ENCODE measurements at places on chromosomes 6 and 20. TPM values are rescaled to one million over a fixed set of nuclear protein-coding genes. Genes with fewer than 3 reads are reported as not detected.

DNA sequence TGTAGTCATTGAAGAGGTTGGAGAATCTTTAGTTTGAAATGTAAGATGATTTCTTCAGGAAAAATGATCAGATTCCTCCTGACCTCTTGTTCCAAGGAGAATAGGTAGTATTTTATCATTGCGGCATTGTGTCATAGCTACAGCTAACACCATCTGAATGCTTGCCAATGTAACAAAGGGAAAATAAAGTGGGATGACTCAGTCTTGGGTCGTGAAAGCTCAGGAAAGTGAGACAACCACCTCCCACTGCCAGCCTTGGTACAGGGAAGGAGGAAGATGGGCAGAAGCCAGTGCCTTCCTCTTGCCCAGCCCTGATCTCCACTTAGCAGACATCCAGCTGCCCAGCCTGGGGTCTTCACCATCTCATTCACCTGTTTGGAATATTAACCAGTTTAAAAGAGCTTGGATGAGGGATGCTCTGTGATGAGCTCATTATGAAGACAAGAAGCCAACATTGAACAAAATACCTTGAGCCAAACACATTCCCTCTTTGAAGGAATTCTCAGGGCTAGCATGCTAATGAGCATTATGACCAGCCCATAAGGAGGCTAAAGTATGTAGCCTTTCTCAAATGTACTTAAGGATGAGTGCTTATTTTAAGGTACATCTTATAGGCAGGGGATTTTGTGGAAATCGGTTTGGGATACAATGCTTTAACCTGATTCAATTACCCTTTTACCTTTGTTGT lies 40.0 kb upstream of the APCDD1L start:
- DNase-seq, result no peak

DNA sequence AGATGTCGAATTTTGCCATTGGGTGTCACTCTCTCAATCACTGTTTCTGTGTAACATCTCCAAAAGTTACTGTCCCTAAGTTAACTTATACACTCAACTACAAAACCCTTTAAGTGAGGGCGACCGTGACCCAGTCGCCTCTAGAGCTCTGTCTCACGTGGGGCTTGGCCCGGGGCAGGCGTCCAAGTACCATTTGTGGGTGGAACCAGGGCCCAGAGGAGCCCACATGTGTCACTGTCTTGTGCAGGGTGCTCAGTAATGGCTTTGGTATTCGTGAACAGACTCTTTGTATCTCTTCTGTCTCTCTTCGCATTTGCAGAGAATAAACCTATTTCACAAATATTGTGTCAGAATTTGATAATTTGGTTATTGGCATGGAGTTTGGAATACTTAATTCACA lies 109.9 kb upstream of the THBS2 start:
- DNase-seq, result no peak

- no peak for DNase-seq
These were observed 91.2 kb upstream of the EXOC2 start for GRCh38 chr6:783966-784735.

DNA sequence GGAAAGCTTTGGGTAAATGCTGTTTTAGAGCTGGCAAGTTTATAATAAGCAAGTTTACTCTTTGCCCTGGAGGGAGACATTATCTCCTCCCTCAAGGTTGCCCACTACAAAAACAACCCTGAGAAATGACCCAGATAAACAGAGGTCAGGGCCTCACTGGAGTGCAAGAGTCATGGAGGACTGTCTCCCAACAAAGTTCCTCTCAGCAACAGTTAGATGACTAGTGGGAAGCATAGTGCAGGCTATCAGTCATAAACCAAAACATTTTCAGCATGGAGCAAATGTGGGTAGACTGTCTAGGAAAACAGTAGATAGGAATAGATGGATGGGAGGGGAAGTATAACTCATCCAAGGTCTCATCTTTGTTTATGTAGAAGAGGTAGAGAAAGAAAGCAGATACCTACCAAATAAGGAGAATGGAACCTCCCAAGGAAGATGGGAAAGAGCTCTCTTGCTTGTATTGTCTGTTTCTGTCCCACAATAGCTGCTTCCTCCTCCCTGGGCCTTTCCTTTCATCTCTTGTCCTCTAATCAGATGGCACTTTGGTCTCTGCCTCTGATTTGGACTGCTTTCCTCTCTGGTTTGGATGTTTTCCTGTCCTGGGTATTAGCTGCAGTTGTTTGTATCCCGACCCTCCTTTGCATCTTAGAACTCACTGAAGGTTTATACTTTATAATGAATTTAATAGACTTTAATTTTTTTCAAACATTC lies 95.4 kb downstream of the WASF1 start:
- DNase-seq, result no peak

GRCh38 chr20:20926222-20926905 lies 179.8 kb downstream of the LINC00237 start:
- DNase-seq, result no peak

- no peak for DNase-seq
These were observed 36.6 kb upstream of the DUSP22 start for GRCh38 chr6:255751-256083.

DNA sequence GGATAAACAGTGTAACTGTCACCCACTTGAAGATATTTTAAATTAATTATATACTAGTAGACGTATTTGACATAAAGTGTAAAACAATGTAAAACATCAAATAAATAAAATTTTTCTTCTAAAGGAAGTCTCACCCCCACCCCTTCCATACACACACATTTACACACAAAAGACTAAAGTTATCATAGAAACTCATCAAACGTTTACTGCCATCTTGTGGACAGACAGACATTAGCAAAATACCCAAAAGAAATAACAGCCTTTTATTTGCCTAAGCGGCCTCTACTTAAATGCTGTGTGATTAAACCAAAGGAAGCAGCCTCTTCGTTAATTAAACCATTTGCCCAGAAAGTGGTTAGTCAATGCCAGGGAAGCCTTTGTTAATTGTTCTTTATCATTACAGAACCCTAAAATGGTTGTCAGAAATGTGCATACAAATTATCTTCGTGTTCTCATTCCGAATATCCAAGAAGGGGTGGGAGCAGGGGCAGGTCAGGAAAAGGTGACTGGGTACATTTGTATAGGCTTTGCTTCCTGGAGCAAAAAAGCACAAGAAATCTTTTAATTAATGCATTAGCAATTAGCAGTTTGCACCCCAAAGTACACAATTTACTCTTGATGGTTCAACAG lies 176.2 kb upstream of the SASH1 start:
- DNase-seq, result peak; percentile 57

GRCh38 chr20:34720266-34720665 lies 16.1 kb downstream of the TP53INP2 start:
- no peak for DNase-seq

DNA sequence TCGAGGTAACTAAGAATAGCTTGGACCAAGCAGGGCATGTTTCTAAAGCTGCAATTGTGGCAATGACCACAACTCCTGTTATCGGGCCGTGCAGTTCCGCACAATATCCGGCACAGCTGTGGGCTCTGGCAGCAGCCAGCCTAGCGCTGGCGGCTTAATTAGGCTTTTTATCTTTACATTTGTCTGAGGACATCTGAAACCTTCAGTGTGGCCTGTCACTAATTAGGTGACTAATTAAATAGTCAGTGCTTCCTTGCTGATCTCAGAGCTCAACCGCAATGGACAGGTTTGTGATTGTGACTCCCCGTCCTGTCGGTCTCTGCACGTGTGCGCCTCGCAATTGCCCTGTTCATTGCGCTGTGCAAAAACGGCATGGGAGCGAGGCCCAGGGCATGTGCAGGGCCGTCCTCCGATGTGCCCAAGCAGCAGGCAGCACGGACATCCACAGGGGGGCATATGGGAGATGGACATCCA lies 134.8 kb upstream of the INSM1 start:
- no peak for DNase-seq

GRCh38 chr6:30612687-30613248 lies 4.3 kb downstream of the PPP1R10 start:
- DNase-seq, result no peak

- no peak for DNase-seq
These were observed 9.0 kb upstream of the CCN6 start for GRCh38 chr6:112044856-112045255.

DNA sequence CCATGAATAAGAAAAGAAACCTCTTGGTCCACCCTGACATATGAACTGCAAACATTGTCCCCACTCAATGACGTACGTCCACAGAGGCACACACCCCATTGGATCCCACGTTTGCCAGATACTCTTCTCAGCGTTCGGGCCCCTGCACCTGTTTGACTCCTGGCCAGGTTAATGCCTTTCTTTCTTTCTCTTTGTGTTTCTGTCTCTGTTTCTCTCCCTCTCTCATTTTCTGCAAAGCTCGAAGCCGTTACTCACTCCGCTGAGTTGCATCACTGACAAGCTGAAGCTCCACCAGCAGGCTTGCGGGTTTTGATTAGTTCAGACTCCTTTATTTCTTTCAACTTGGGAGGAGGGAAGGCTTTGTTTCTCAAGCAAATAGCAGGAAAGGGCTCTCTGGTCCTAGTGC lies 135.5 kb upstream of the SUPT3H start:
- DNase-seq, result no peak

- DNase-seq, result no peak
These were observed 33.9 kb downstream of the MBOAT1 start for GRCh38 chr6:20178327-20178726.

GRCh38 chr20:38601216-38602184 lies at the start of gene ARHGAP40:
Gene ARHGAP40, plus strand, starts transcription at chr20:38601809.
- DNase-seq, result no peak

GRCh38 chr6:41650120-41650519 lies 11.9 kb downstream of the MDFI start:
- no peak for DNase-seq

DNA sequence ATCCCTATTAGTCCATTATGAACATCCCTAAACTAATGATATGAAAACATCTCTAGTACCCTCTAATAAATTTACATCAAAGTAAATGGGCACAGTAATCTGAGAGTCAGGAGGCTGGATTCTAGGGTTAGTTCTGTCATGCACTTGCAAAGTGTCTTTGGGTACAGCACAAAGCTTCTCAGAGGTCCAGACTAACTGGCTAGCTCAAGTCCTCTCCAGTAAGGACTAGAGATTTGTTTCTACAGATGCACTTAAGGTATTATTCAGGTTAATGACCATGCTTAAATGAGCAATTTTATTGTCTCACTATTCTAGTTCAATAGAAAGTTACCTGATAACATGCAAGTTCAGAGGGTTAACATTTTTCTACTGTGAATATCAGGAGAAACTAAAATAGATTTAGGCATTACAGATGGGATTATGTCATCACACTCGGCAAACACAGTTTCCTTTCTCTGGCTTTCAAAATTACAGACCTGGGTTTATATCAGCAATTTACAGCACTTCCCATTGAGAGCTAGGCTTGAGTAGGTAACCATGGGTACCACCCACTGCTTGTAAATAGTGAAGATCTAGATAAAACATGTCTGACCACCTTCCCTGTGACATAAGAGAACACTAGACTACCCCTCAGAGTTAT lies 402.9 kb upstream of the RUNX2 start:
- peak; percentile 39 for DNase-seq

- DNase-seq, result no peak
These were observed 161.0 kb downstream of the ASCC3 start for GRCh38 chr6:100719883-100720682.

- DNase-seq, result no peak
These were observed 6.0 kb downstream of the HLA-C start for GRCh38 chr6:31265926-31266325.

DNA sequence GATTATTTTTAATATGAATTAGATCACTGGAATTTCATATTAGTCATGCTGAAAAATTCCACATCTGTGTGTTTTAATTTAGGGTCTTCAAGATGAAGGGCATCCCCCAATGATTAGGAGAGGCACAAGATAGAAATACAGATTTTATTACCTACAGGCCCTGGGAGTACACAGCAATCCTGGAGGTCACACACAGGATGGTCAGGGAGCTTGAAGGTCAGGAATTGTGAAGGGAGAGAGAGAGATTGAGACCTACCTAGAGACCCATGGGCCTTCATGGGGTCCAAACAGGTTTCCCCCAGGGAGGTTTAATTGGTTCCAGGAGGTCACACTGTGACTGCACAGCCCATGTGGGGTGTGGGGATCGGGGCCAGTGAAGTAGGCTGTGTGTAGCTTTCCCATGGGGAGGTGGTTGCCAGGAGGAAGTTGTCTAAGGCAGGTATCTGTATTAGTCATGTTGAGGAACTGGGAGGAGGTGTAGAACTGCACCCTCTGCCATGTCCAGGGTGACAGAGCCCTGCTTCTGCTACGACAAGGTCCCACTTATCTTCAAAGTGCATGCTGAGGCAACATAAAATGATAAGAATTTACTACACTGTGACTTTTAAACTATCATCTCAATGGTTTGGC lies 18.3 kb downstream of the SNX9 start:
- DNase-seq, result no peak

GRCh38 chr20:16197696-16198095 lies 375.6 kb downstream of the KIF16B start:
- no peak for DNase-seq

DNA sequence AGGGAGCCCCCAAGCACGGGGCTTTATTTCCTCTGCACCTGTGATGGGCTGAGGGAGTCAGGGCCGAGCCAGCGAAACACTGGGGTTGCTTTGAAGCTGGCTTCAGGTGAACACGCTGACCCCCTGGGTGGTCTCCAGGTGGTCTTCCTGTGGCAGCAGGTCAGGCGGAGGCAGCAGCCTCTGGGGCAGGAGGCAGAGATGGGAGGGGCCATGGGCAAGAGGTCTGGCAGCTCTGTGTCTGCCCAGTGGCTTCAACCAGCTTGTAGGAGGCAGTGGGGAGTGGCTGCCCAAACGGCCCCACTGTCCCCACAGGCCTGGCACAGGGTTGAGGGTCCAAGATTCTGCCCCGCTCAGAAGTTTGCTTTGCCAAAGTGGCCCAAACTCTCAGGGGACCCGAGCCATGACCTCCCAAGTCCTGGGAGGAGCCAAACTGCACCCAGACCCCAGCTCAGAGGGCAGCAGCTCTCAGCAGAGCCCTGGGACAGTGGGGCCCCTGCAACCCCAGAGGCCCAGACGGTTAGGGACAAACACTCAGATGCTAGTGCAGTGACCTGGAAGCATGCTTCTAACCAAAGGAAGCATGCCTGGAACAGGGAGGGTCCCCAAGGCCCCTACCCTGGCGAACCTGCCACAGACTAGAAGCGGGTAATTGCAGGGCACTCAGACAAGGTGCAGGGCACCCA lies 15.3 kb downstream of the NTSR1 start:
- no peak for DNase-seq

- DNase-seq, result no peak
These were observed 39.4 kb downstream of the SCML4 start for GRCh38 chr6:107784669-107785068.

Gene RNF144B
- total RNA-seq, result 13.2 TPM

Gene PBOV1
- total RNA-seq, result not detected

Gene COL9A3
- total RNA-seq, result 101 TPM

Gene BCL2L1
- 24.2 TPM for total RNA-seq

Gene SLC13A3
- total RNA-seq, result 5.4 TPM

Gene SUMO4
- total RNA-seq, result 14.6 TPM

Gene PLCB4
- 32.1 TPM for total RNA-seq

Gene PGC
- total RNA-seq, result not detected

Gene DACT2
- 4.0 TPM for total RNA-seq

Gene TMC2
- 0.16 TPM for total RNA-seq

Gene KCNQ5
- 3.0 TPM for total RNA-seq

All from urinary bladder (tissue), 4 donors.